ENCODE measurements at places on chromosomes 12 and 14.

- DNase-seq, result no peak
Measured at GRCh38 chr12:28268608-28269229, 78.5 kb downstream of the CCDC91 start.

DNA sequence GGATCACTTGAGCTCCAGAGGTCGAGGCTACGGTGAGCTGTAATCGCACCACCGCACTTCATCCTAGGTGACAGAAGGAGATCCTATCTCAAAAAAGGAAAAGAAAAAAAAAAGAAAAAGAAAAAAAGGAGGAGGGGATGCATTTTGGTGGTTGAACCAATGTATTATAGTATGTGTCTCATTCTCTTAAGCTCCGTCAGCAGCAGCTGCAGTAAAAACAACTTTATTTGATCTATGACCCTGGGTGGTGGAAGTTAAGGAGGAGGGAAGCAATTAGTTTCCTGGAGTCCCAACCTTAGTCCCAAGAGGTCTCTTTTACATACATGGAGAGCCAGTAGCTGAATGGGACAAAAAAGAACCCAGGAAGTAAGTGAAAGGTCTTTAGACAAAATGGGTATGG lies 26.8 kb upstream of the APOF start:
- no peak for DNase-seq

DNA sequence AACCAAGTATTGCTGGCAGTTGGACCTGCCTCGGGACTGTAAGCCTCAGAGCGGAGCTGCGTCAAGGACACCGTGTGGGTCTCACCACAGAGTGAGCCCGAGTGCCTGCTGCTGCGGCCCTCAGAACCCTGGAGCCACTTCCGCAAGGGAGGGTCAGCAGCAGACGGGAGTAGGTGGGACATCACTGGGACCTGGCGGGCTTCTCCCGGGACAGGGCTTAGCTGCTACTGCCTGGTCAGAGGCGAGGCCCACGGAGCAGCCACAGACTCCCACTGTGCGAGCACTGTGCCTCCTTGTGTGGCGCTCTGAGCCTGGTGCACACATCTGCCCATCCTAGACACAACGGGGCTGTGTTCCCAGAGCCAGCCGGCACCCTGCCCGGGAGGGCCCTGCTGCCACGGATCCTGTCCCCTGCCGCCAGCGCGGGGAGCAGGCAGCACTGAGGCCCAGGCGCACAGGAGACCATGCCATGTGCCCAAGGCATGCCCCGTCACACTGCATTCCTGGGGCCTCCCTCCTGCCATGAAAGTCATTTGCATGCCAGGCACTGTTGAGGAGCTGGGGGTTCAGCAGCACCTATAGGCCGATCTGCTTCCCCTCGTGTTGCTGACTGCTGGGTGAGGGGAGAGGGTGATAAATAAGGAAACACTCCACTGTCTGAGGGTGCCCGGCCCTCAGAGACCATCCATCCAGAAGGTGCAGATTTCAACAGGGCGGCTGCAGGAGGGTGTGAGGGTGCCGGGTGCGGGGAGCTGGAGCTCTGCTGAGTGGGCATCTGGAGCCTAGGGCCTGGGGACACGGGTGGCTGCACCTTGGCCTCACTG lies 10.0 kb downstream of the HIP1R start:
- no peak for DNase-seq

GRCh38 chr12:119990382-119990874 lies 1.4 kb downstream of the BICDL1 start:
- DNase-seq, result no peak

GRCh38 chr12:28374556-28374955 lies 184.3 kb downstream of the CCDC91 start:
- DNase-seq, result peak; percentile 10

- DNase-seq, result peak; percentile 19
Measured at GRCh38 chr12:85445060-85445938, 165.3 kb downstream of the ALX1 start.

GRCh38 chr14:67270933-67271332 lies 29.7 kb downstream of the PALS1 start:
- no peak for DNase-seq

- no peak for DNase-seq
Measured at GRCh38 chr14:100429537-100429936, 106.4 kb downstream of the SLC25A47 start.

DNA sequence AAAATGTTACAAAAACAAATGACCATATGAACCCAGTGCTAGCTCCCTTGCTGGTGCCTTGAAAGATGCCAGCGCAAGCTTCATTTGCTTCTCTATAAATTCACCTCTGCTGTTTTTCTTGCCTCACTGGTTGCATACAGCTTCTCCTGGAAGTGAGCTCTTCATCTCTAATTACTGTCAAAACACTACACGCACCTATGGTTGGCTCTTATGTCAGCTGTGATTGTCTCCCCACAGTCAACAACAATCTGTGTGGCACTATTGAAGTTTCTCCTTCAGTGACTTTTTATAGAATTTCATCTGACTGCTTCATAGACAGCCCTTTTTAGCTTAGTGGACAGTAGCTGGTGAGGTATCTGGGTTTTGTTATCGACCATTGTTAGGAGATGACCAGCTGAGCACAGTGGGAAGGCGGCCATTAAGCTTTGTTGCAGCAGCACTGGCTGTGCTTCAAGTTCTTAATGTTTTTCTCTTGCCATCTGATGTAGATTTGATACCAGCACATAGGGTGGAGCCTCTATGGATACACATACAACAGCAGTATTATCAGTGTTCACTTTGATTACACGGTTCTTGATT lies 131.8 kb downstream of the KITLG start:
- DNase-seq, result no peak

DNA sequence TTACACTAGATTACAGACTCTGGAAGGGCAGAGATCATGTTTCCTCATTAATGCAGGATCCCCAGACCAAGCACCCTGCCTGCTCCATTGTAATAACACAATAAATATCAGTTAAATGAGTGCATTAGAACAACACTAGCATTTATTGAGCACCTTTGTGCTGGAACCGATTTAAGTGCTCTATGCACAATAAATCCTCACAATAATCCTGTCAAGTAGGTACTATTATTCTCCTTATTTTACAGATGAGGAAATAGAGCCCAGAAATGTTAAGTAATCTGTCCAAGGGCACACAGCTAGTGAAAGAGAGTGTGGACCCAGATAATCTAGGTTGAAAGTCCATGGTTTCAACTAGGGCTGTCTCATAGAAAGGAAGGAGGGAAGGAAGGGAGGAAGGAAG lies 69.8 kb downstream of the MAP1LC3B2 start:
- DNase-seq, result no peak

GRCh38 chr12:56029166-56029519 lies 8.3 kb downstream of the IKZF4 start:
- DNase-seq, result no peak

DNA sequence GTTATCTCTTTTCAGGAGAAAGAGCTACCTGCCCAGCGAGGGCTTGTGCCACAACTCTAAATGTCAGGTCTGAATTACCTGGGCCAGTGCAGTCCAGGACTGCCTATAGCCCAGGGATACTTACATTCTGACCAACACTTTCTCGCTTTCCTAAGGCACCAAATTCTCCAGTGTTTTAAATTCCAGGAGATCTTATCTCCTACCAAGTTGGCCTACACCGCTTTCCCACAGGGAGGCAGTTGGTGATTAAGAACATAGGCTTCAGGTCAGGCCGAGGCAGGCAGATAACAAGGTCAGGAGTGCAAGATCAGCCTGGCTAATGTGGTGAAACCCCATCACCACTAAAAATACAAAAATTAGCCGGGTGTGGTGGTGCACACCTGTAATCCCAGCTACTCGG lies 41.1 kb downstream of the RPS29 start:
- no peak for DNase-seq

GRCh38 chr12:40947797-40948196 lies 240.3 kb upstream of the PDZRN4 start:
- no peak for DNase-seq

GRCh38 chr12:46944088-46944487 lies 118.3 kb upstream of the SLC38A4 start:
- peak; percentile 40 for DNase-seq

GRCh38 chr12:3545121-3545796 lies 54.3 kb downstream of the PRMT8 start:
- DNase-seq, result no peak

DNA sequence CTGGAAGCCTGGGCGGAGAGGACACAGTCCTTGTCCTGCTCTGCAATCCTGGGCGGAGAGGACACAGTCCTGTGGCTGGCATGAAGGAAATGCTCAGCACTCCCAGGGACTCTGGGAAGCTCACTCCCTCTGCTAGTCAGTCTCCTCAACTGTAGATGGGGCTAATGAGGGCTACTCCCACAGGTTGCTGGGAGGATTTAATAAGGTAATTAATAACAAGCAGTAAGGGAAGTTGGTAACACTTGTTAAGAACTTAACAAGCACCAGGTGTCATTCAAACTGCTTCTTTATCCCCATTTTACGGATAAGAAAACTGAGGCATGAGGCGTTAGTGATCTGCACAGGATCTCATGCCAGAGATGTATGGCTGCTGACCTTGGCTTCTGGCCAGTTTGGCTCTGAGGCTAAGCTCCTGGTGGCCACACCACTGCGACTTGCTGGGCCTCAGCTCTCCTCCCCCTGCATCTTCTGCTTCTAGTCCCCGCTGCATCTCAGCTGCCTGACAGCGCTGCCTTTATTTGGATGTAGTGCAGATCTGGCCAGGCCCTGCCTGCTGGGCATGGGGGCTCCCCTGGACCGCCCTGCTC lies 54.1 kb upstream of the BEGAIN start:
- no peak for DNase-seq

- DNase-seq, result no peak
Measured at GRCh38 chr12:131830914-131831571, 2.9 kb downstream of the MMP17 start.

- no peak for DNase-seq
Measured at GRCh38 chr12:56863789-56864188, 70.4 kb downstream of the SDR9C7 start.

- DNase-seq, result no peak
Measured at GRCh38 chr14:70008284-70009262, 129.4 kb downstream of the SMOC1 start.

DNA sequence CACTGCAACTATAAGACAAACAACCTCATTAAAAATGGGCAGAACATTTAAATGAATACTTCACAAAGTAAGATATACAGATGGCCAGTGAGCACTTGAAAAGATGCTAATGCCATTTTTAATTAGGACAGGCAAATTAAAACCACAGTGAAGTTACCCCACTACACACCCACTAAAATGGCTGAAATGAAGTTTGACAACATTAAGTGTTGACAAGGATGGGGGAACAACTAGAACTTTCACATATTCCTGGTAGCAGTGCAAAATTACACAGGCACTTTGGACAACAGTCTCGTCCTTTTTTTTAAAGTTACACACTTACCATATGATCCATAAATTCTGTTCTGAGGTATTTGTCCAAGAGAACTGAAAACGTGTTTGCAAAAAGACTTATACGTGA lies 278.9 kb upstream of the DIO3 start:
- DNase-seq, result no peak

- no peak for DNase-seq
Measured at GRCh38 chr12:47841910-47842309, 22.2 kb upstream of the HDAC7 start.

GRCh38 chr14:105385698-105386365 lies 12.5 kb upstream of the TEX22 start:
- DNase-seq, result no peak

DNA sequence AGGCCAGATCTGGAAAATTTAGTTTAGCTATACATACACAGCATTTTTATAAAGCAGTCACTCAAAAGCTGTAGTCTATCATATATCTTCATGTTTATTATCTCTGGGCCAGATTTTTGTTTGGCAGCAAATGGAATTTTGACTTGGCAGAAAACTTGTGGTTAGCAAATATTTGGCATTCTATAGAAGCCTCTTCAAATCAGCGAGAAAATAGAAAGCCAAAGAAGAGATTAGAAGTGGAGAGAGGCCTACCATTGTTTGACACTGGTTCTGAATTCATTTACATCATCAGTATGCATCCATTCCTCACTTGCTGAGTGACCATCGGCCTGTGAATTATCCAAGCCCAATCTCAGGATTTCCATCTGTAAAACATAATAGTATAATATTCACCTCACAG lies 1077.6 kb downstream of the GALC start:
- DNase-seq, result no peak

DNA sequence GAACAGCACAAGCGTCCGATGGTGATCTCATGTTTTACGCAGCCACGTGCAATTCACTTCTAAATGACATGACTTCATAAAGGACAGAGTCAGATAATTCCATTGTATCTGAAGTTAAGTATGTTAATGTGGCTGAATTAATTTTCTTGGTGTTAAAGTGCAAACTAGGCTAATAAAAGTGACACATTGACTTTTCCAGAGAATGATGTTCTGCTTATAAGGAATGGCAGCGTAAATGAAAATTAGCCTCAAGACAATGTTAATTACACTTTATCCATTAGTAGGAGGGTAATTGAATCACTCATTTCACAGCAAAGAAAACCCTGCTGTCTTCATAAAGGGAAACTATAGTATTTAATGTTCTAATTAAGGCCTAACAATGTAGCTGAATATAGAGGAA lies 426.5 kb downstream of the GLT1D1 start:
- no peak for DNase-seq

DNA sequence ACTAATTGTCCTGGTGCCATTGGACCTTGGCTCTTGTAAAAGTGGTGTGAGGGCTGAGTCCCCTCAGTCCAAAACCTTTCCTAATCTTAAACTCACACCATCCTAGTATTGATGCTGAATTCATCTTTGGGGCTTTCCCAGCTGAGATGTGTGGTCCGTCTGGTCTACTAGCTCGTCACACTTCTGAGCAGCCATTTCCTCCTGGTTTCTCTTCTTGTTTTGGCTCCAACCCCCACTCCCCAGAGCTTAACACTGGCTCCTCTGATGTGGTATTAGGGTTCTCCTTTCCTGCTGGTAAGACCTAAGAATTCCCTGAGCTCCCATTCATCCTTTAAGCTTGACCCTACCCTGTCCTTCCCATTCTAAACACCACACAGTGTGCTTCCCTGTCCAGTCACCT lies 900.6 kb downstream of the VRK1 start:
- DNase-seq, result no peak

DNA sequence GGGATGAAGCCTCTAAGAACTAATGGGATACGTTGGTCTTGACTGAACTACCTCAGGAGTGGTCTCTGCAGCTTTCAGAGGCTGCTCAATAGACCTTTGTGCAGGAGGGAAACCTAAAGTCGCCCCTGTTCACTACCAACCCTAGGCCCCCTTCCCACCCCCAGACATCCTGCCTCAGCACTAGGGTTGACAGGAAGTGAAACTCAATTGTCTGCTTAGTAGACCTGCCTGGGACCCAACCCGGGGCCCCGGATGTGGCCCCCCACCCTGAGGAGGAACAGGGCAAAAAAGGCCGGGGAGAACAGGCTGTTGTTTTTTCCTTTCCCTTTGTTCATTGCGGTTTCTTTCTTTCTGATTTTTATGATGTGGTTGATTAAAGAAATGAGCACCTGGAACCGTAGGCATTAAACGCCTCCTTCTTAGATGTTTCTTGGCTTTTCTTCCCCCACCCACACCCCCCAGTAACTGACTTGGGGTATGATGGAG lies 1.6 kb upstream of the DGKA start:
- DNase-seq, result no peak

- DNase-seq, result peak; percentile 58
Measured at GRCh38 chr14:20630340-20631022, 11.0 kb downstream of the OR6S1 start.

All from kidney glomerular epithelial cell (primary cell).